ENCODE measurements at places on chromosomes 2 and 18.

DNA sequence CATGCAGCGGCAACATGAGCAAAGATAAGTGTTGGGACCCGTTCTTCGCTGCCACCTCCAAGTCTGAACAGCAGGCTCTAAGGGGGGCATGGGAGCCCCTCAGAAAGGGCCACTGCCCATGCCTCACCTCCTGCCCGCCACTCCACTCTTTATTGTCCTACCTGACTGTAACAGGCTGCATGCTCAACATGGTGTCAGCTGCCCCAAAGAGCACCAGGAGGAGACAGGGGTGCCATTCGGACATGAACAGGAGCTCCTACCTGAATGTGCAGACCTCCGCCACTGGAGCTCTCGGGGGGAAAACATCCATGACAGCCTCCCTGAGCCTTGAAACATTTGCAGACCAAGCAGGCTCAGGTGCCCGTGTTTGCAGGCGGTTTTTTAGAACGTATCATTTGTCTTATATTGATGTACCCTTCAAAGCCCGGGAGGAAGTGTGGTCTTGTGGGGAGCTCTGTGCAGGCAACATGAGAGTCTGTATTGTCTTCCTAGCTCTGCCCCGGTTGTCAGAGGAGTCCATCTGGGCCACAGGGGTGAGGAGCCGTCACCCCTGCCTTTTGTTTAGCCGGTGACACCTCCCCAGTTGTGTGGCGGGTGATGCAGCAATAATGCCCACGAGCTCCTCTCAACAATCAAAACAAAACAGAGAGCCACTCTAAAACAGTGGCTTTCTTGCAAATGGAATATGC is 35.1 kb upstream of the CD8A start:
- peak; percentile 62 for DNase-seq

DNA sequence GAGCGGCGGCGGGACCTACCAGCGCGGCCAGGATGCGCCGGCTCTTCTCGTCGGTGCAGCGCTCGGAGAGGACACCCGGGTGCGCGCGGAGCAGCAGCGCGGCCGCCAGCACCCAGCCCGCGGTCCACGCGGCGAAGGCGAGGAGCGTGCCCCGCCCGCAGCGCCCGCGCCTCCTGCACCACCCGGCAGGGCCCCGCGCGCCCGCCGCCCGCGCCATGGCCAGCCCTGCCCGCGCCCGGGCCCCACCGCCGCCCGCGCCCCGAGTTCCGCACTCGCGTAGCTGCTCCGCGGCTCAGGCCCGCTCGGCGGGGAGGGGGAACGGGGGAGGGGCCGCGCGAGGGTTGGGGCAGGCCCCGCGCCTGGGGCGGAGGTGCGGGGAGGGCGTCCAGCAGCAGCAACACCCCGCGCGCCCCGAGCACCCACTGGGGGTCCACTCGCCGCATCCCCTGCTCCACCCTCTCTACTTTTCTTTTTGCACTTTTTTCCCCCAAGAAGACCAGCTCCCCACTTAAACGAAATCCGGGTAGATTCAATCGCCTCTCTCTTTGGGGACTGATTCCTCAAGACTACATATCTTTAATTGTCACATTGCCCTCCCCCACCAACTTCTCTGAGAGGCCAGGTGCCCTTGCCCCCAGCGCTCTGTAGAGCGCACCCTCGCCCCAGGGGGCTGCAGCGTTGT is at the start of gene DIPK1C:
Gene DIPK1C, minus strand, starts transcription at position 266 of the 682 bp plus-strand sequence. Its CDS starts 49 bp downstream, at position 217.
- no peak for DNase-seq

- no peak for DNase-seq
Measured at GRCh38 chr2:54658564-54659071, 64.8 kb upstream of the EML6 start.

GRCh38 chr2:149093579-149093978 is 55.1 kb downstream of the LYPD6B start:
- DNase-seq, result no peak

DNA sequence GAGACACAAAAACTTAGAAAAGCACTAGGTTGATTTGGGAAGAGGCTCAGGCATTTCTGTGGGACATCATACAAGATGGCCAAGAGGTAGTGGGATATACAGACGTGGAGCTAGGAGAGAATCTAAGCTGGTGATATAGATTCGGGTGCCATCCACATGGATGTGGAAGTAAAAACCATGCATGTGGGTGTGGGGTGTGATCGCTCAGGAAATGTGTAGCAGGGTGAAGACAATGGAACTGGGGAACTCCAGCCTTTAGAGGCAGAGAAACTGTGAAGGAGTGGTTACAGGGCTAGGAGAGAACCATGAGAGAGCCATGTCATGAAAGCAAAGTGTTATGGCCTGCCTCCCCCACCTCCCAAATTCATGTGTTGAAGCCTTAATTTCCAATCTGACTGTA is 43.0 kb upstream of the CTLA4 start:
- no peak for DNase-seq

GRCh38 chr2:173584676-173585458 is 230.2 kb downstream of the CDCA7 start:
- no peak for DNase-seq

DNA sequence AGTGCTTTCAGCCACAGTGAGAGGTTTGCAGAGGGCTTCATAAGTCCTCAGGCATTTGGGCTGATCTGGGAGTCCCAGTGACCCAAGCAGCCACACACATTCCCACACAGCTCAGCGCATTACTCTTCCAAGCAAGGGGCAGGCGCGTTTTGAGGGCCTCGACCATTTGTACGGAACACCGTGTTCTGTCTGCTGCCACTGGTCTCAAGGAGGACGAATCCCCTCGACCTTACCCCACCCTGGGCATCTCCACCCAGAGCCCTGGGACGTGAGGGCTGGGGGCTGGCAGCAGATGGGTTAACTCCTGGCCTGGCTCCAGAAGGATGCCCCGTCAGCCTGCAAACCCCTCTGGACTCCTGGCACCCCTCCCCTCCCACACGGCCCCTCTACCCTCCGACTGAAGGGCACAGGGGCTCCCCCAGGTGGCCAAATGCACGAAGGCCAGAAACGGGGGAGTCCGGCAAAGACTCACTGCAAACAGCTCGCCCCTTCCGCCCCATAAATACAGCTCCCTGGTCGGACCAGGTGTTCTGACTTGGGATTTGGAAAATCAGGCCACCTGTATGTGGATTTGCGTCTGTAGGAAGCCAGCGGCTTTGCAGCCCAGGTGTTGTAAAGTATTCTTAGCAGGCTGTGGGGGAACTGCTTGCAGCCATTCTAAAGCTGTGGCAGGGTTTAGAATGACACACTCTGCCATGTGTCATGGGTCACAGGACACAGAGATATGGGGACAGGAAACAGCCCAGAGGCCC is 33.6 kb upstream of the PTMA start:
- DNase-seq, result peak; percentile 81

GRCh38 chr18:59275406-59275949 is 2.2 kb upstream of the RAX start:
- no peak for DNase-seq

- no peak for DNase-seq
Measured at GRCh38 chr2:207935991-207936370, 89.3 kb downstream of the PLEKHM3 start.

DNA sequence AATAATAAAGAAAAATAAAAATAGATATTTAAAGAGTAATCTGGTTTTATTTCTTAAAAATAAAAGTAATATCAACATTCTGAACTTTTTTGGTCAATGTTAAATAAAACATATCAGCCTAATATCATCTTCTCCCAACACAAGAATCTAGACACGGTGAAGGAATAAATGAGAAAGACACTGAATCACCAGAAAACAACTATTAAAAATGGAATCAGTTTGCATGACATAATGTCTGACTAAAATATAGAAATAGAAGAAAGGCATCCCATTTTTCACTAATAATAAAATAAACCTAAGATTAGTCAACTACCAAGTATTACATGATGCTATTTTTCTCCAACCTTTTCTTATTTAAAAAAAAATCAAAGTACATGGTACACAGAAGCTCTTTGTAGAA is 30.8 kb upstream of the TNFAIP6 start:
- DNase-seq, result no peak

- no peak for DNase-seq
Measured at GRCh38 chr2:160290598-160290997, 90.5 kb upstream of the ITGB6 start.

- DNase-seq, result no peak
Measured at GRCh38 chr2:83951378-83951947, 507.6 kb downstream of the SUCLG1 start.

- DNase-seq, result no peak
Measured at GRCh38 chr2:1572638-1573037, 159.4 kb downstream of the TPO start.

DNA sequence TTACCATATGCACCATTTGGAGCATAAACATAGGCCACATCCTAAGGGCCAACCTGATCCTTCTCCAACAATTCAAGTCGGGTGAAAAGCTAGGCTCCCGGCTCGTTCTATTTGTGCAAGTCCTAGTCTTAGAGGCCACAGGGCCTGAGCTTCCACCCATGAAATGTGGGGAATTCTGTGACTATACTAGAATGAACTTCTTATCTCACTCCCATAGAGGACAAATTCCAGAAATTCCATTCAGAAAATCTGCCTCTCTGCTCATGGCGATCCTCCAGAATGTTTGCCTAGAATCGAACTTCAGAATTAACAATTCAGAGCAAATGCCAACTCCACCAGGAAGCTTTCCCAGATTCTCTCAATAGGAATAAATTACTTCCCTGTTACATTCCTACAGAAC is 187.9 kb downstream of the BCL11A start:
- DNase-seq, result no peak

GRCh38 chr2:151976945-151977353 is 121.9 kb downstream of the CACNB4 start:
- DNase-seq, result peak; percentile 8

GRCh38 chr2:714005-714741 is 37.0 kb upstream of the TMEM18 start:
- DNase-seq, result peak; percentile 57

DNA sequence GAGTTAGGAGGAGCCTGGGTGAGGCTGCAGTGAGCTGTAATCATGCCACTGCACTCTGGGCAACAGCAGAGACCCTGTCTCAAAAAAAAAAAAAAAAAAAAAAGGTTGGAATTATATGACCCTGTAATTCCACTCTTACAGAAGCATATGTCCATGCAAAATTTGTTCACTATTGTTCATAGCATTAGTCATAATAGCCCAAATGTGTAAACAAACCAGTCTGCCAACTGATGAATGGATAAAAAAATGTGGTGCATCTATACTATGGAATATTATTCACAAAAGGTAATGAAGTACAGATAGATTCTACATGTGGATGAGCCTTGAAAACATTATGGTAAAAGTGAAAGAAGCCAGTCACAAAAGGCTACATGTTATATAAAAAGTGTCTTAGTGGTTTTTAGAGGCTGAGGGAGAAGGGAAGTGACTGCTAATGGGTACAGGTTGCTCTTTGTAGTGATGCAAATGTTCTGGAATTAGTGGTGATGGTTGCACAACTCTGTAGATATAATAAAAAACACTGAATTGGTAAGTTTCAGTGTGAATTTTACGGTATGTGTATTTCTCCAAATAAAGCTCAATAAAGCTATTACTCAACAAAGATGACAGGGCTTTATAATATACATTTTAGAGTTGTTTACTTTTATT is 9.4 kb downstream of the COA5 start:
- no peak for DNase-seq

- peak; percentile 45 for DNase-seq
Measured at GRCh38 chr2:201257381-201257955, 2.9 kb upstream of the CASP8 start.

DNA sequence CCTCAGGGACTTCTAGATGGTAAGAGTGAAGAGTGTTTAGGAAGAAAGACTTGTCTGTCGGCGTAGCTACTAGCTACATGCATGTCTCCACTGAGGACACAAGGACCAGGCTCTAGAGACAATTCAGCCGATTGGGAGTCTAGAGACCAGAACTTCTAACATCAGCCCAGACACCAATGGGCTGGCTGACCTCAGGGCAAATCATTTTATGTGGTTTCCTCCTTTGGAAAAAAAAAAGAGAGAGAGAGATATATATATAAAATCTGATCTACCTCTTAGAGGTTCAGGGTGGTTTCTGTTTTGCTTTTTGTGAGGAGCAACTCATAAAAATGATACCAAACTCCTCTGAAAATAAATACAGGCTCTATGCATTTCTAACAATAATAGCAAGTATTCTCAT is 212.8 kb downstream of the BCL2 start:
- no peak for DNase-seq

- peak; percentile 80 for DNase-seq
Measured at GRCh38 chr18:8696749-8697211, 8.6 kb upstream of the MTCL1 start.

- DNase-seq, result no peak
Measured at GRCh38 chr2:190213441-190214335, 105.9 kb downstream of the HIBCH start.

GRCh38 chr2:124647245-124647644 is 622.2 kb downstream of the CNTNAP5 start:
- no peak for DNase-seq

DNA sequence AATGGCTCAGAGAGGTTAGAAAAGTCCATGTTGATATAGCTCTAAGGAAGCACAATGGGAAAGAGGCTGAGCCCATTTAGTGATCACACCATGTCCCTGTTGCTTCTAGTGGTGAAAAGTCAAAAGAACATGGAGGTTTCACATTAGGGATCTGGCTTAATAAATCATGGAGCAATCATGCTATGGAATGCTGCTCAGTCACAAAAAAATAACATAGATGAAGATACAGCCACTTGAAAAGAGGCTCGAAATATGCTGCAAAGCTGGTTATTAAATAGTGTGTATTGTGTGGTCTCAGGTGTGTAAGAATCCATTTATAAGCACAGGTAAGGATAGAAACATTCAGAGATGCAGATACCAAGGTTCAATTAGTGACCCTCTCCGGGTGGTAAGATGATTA is 63.6 kb upstream of the CPO start:
- DNase-seq, result no peak

DNA sequence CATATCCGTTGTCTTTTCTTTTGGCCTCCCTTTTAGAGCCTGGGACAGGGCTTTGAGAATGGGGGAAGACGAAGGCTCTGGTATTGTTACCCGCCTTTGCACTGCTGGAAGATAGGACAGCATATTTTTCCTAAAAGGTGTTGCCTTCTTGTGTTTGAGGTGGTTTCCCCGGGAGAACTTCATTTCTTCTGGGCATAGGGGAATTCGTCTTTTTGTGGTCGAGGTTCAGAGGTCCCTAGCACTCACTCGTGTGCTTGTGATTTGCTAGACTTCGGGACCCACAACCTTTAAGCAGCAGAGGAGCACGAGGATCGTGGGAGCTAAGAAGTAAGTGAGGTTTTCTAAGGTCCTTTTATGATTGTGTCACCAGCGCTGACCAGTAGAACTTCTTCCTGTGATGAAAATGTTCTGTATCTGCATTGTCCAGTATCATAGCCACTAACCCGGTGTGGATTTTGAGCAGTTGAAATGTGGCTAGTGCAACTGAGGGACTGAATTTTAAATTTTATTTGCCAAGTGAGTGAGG is 611 bp downstream of the ZNF512 start:
- no peak for DNase-seq

- DNase-seq, result no peak
Measured at GRCh38 chr2:197711578-197711977, 6.4 kb downstream of the MARS2 start.

DNA sequence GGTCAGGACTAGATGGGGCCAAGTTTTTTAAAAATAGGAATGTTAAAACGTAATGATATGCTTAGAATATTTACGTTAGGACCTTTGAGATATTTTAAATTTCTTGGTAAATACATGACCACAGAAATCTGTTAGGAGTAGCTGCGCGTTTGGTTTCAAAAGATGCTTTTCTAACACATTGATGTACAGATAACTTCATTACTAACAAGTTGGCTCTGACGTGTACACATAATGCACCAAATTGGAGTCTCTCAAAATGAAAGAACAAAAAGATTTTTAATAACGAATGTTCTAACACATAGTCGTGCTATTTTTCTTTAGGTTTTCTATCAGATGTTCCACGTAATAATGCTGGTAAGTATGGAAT is 608 bp downstream of the PHOSPHO2 start:
- no peak for DNase-seq

- no peak for DNase-seq
Measured at GRCh38 chr18:55179835-55180234, 220.6 kb upstream of the CCDC68 start.

All from activated naive CD8-positive, alpha-beta T cell treated with anti-CD3 and anti-CD28 coated beads, Interleukin-2, amount 50 U/mL, for 24 hours (primary cell).